ENCODE measurements at places on chromosomes 5 and 9. TPM values are rescaled to one million over a fixed set of nuclear protein-coding genes. Genes with fewer than 3 reads are reported as not detected.

GRCh38 chr9:131233995-131234394 is 42.3 kb downstream of the FAM78A start:
- DNase-seq, result peak; percentile 22

DNA sequence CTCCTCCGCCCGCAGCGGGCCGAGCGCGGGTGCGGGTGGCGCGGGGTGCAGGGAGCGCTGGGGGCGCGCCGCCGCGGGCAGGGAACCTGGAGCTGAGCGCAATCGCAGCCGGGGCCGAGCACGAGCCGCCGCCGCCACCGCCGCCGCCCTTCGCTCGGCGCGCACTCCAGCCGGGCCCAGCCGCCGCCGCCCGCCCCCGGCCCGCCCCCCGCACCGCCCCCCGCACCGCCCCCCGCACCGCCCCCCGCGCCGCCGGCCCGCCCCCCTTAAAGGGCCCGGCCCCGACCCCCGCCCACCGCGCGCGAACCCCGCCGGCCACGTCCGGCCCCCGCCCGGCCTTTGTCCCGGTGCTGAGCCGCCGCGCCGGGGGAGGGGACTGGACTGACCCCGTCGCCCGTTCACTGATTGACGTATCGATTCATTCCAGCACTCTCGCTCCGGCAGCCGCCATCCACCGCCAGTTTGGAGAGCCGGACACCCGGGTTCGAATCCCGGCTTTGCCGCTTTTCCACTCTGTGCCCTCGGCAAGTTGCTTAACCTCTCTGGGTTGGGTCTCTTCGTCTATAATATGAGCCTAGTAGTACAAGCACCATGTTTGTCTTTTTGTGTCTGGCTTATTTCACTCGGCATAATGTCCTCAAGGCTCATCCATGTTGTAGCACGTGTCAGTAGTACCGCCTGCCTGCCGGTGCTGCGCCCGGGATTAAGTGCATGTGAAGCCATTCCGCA is at the start of gene SH3PXD2B:
SH3PXD2B (minus strand) TSS at position 168 of the 729 bp plus-strand sequence. CDS start 173 bp downstream, outside the sequence.
- DNase-seq, result peak; percentile 62

- no peak for DNase-seq
Observed at GRCh38 chr9:96203867-96204501, 98.0 kb downstream of the HSD17B3 start.

DNA sequence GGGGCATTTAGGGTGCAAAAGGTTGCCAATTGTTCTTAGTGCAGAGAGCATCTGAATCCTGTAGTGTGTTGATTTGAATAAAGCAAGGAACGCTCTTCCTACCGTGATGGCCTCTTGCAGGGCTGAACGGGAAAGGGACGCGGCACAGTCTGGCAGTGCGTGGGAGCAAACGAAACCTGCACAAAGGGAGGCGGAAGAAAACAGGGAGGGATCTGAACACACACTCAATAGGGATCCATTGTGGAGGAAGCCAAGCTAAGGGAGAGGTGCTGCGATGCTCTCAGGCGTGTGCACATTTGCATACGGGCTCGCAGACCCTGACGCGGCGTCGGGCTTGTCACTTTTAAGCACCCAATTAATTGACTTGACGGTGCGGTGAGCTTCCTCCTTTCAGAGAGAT is 414.0 kb upstream of the IRX1 start:
- DNase-seq, result no peak

- DNase-seq, result no peak
Observed at GRCh38 chr5:139147483-139148087, 50.6 kb downstream of the SIL1 start.

- DNase-seq, result no peak
Observed at GRCh38 chr5:387491-388265, 55.3 kb upstream of the EXOC3 start.

- DNase-seq, result no peak
Observed at GRCh38 chr5:165333623-165334022, 1828.2 kb downstream of the MAT2B start.

GRCh38 chr5:39857041-39857440 is 432.3 kb upstream of the DAB2 start:
- no peak for DNase-seq

GRCh38 chr5:76867038-76867437 is 17.2 kb downstream of the S100Z start:
- no peak for DNase-seq

DNA sequence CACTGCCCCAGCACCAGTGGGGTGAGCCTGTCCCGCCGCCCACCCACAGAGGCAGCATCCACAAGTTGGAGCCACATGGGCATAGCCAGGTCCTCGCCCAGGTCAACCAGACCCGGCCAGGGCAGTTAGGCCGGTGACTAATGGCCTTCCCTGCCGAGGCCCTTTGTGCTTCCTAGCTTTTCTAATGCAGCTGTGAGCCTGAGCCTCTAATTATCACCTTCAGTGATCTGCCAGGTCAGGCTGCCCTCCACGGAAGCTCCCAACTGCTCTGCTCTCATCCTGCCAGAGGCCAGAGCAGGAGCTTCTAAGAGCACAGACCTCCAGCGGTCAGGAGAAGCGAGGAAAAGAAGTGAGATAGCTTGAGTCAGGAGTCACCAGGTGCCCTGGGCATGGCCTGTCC is 87.1 kb upstream of the PPP1R26 start:
- DNase-seq, result no peak

- DNase-seq, result no peak
Observed at GRCh38 chr9:35070823-35071813, 1.3 kb downstream of the VCP start.

DNA sequence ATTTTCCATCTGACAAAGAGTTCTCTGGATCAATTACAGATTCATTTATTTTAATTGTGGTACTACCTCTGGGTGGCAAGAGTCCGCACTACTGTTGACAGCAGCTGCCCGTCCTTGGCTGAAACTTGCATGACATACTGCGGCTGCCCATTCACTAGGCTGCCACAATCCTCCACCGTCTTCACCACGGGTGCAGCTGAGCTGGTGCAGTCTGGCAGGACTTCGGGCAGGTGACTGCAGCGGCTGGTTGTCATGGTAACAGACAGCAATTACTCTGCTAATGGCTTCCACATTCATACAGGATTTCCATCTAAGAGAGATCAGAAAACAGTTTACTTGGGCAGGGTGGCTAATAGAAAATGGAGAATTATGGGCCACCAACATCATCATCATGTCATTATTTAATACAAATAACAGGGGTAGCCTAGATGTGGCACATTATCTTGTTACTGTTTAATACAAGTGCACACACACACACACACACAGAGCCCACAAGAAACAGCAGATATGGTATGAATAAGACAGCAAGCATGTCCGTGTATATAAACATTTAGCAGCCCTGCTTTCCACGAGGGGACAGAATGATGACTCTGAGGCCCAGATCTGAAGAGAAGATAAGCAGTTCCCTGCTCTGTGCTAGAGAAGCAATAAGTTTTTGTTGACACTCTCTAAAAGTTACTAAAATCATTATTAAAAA is 112.3 kb downstream of the MARCHF3 start:
- no peak for DNase-seq

- DNase-seq, result peak; percentile 69
Observed at GRCh38 chr5:111070272-111071134, 1.0 kb upstream of the TSLP start.

DNA sequence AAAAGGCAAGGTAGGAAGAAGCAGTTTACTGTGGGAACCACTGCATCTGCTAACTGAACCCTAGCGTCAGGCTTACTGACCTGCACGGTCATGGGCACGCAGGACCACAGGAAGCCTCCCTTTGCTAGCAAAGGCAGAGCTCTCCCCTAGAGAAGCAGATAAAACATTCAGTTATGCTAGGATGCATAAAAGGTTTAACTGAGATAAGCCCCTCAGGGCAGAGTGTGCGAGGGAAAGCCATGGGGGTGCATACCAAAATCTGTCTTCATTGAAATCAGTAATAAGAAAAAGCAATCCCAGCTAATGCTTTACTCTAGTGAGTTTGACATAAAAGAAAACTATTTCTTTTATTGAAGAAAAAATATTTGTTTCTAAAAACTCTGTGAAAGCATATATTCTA is 2403.7 kb upstream of the C9orf72 start:
- DNase-seq, result no peak

DNA sequence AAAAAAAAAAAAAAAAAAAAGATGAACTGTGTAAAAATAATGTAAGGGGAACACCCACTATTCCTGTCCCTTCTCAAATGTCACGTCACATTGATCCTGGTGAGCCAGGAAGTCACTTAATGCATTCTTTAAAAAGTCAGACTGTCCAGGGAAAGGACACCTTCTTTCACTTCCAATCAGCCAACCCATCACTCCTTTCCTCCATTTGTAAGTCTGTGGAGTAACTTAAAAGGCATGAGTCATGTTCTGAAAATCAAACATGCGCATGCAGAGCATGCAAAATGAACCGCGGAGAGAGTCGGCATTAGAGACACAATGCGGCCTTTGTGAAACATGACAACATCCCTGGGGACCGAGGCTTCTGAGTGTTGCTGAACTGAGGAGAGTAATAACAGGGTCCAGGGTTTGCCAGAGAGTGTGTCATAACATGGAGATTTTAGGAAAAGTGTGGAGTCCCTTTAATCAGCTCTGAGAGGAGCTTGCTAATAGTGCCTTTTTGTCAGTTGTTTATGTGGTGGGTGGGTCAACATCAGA is 77.6 kb upstream of the SEMA6A start:
- no peak for DNase-seq

DNA sequence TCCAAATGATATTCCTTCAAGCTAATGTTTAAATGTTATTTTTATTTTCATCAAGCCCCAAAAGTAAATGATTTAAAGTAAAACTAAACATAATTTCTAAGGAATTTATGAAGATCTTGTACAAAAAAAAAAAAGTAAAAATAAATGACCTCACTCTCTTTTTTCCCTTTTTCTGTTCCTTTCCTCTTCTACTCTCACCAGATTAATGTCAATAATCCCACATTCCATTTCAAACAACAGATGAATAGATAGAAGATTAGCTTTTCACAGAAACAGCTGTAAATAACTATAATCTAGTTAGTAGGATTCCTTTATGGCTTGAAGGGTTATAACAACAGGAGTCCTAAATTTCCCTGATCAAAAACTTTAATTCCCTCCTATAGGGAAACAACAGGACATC is 88.1 kb downstream of the EFNA5 start:
- no peak for DNase-seq

DNA sequence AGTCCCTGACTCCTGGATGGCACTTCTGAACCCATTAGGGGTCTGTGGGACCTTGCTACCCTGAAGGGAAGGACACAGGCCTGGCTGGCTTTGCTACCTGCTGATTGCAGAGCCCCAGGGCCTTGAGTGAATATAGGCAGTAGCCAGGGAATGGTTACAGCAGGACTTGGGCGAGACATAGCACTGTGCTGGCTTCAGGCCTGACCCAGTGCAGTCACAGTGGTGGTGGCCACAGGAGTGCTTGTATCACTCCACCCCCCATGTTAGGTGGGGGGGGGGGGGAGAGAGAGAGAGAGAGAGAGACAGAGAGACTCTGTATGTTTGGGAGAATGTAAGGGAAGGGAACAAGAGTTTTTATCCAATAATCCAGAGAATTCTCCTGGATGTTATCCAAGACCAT is 439.3 kb upstream of the ZNF608 start:
- no peak for DNase-seq

GRCh38 chr5:29017501-29017900 is 1979.1 kb upstream of the CDH9 start:
- no peak for DNase-seq

GDNF gene
- not detected for total RNA-seq

SPOUT1 gene
- total RNA-seq, result 87.9 TPM

ANKRD34B gene
- total RNA-seq, result not detected

KCNN2 gene
- not detected for total RNA-seq

MARVELD2 gene
- 0.58 TPM for total RNA-seq
